ENCODE measurements at places on chromosomes 12 and 14. TPM values are rescaled to one million over a fixed set of nuclear protein-coding genes. Genes with fewer than 3 reads are reported as not detected.

BATF gene
- not detected for total RNA-seq

EEF1AKMT3 gene
- total RNA-seq: 4.8 TPM

KRT83 gene
- 6.0 TPM for total RNA-seq

FOXA1 gene
- total RNA-seq: 7.6 TPM

SNRPF gene
- total RNA-seq: 119 TPM

PLCZ1 gene
- total RNA-seq: not detected

PYGL gene
- total RNA-seq: 151 TPM

GLT8D2 gene
- 0.22 TPM for total RNA-seq

Measured in A549 treated with Mapracorat at 1 μM for 4 hours (cell line).